ENCODE measurements at places on chromosomes 6 and 20.

- no peak for DNase-seq
These were observed 151.8 kb upstream of the HEY2 start for GRCh38 chr6:125597411-125598253.

- DNase-seq, result no peak
These were observed 141.0 kb downstream of the MRPL14 start for GRCh38 chr6:43986177-43986825.

GRCh38 chr6:37254881-37255280 lies 2.7 kb upstream of the TBC1D22B start:
- peak; percentile 10 for DNase-seq

DNA sequence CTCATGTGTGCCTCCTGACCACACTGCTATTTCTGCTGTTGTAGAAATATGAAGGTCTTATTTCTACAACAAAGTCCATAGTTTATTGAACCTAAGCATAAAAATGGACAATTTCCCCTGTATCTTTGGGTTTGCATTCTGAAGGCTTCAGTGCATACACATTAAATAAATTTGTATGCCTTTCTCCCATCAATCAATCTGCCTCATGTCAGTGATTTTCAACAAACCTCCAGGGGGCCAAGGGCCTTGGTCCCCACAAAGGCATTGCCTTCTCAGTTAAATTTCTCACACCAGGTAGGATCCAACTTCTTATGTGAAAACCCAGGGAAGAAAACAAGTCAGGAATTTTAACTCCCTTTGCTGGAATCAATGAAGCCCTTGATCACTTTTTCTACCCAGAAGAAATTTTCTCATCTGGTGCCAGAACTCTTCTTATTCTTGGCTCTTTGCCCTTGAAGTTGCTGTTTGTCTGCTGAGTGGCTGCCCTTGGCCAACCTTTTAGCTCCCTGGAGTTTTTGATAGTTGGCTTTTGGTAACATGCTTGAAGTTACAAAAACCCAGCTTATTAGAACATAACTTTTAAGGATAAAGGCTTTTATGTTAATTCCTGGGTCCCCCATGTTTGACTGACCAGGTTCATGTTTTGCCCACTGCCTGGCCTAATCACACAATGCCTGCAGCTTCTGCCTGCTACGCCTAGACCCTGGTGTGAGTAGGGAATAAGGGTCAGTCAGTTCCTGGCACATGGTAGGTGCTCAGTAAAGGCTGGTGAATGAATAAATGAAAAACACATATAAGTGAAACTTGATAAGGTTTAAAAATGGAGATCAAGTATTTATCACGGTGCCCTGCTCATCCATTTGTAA lies 37.0 kb downstream of the SHLD1 start:
- no peak for DNase-seq

DNA sequence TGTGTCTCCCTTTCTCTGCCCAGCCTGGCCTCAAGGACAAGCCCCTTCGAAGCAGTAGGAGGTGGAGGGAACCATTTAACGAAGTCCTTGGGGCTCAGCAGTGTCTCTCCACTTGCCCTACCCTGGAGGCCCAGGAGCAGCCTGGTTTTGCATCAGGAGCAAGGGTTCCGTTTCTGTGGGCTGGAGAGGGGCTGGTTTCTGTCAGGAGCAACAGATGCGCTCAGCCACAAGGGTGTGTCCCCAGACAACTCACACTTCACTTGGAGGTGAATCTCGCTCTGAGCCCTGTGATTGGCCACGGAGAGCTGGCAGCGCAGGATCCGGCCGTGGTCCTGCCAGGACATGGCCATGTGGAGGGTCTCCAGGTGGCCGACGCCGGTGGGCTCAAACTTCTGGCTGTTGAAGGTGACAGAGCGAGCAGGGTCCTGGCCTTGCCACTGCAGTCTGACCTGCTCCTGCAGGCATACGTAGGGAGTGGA lies 6.9 kb downstream of the SIGLEC1 start:
- no peak for DNase-seq

DNA sequence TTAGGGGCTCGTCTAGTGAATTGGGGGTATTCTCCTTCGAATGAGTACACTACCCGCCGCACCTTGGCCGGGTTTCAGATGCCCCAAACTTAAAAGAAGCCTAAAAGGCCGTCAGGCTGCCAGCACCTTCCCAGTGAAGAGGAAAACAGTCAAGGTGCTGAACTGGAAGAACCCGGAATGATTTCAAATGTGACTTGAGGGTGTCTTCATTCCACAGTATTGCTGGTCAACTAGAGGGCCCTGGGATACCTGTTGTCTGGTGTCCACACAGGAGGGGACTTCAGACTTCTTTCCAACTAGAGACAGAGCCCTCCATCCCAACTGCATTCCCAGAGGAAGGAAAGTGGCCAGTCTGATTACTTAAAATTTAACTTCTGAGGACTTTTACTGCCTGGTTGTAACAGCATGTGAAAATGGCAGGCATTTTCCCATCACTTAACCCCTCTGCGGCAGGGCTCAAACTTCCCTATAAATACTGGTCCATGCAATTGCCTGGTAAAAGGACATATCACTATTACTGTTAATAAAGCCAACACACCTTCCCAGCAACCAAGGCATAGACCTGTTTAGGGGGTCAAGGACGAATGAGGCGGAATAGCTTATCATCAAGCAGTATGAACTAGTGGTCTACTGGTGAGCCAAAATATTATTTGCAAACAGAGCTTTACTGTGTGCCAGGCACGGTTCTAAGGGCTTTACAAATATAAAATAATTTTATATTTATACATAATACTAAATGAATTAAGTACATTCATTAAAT lies 651 bp upstream of the SAMHD1 start:
- no peak for DNase-seq

DNA sequence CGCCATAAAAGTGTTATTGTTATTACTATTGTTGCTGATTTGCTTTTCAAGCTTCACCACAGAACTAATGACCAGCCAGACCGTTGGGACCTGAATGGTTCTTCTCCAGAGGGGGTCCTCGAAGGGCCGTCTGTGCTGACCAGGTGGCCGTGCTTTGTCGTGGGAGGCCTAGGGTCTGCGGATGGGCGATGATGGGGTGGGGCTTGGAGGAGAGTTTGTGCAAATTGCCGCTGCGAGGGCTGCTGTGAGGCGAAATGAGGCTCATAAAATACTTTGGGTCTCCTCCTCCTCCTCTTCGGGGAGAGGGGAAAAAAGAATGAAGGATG lies 6.0 kb upstream of the ZBTB22 start:
- DNase-seq, result no peak

GRCh38 chr6:70390067-70390466 lies 23.2 kb upstream of the FAM135A start:
- no peak for DNase-seq

GRCh38 chr20:57092112-57092899 lies 174.1 kb downstream of the BMP7 start:
- peak; percentile 88 for DNase-seq

DNA sequence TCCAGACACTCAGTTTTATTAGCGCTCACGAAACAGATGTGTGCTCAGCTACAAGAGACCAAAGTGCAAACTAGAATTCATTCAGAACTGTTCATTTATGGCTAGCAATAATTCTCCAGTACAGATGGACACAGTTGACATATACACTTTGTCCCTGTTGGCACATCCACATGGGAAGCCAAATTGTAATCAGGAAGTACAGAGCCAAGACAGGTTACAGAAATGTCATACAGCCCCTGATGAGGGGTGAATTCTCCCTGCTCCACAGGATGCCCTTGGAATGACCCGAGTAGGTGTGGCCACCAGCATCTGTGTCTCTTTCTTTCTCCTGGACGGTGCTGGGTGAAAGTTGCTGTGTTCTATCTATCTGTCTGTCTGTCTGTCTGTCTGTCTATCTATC lies 7.6 kb downstream of the DHX35 start:
- DNase-seq, result no peak

DNA sequence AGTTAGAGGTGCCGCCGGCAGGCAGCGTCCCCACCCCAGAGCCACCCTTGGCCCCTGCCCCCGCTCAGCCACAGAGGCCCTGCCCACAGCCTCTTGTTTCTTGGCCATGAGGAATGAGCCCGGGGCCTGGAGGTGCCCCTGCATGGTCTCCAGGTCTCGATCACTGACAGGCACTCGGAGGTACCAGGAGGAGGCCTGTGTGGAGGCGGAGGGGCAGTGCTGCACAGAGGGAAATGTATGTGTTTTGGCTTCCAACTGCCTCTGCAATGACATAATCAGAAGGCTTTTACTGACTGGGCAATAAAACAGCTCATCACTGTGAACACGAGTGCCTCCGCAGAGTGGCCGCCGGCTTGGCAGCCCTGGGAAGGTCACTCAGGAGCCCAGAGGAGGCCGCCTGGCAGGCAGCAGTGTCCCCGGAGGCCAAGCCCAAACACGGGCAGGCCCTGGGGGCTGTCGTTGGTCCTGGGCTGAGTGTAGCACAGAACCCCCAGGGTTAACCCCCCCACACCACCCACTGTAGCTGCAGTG lies 61.1 kb upstream of the GATA5 start:
- DNase-seq, result no peak

- DNase-seq, result no peak
These were observed 90.0 kb upstream of the IFNGR1 start for GRCh38 chr6:137309078-137309762.

- peak; percentile 68 for DNase-seq
These were observed 516 bp upstream of the IRF4 start for GRCh38 chr6:390914-391558.

DNA sequence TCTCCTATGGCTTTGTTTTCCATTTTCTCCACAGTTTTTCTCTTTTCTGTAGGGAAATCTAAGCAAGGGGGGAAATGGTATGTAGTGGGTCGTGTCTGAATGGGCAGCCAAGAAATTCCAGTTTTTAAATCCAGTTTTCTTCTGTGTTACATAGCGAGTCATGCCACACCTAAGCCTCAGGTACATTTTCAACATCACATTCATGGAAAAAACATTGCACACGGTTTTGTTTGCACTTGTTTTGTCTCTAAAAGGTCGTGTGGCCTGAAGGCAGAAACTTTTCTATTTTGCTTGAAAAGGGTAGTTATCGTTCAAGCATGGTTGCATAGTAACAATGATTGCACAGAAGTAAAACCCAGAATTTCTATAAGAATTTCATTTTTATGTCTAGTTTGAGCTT lies 70.5 kb downstream of the MOXD1 start:
- no peak for DNase-seq

DNA sequence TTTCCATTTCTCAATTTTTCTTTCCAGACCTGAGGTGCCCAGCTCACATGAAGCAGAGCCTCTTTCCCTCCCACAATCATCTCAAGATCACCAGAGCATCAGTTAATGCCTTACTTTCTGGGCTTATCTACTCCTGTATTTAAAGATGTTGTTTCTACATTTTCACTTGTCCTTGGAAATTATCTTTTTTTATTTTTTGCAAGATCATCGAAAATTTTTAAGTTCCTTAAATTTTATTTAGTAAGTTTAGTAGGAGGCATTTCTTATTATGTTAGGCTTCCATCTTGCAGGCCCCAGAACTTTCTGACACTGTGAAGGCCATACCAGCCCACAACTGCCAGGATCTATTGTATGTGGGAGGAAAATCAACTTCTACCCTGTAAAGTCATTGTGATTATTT lies 466.0 kb downstream of the PRKN start:
- no peak for DNase-seq

- DNase-seq, result peak; percentile 40
These were observed 706 bp upstream of the SNX14 start for GRCh38 chr6:85594197-85594930.

DNA sequence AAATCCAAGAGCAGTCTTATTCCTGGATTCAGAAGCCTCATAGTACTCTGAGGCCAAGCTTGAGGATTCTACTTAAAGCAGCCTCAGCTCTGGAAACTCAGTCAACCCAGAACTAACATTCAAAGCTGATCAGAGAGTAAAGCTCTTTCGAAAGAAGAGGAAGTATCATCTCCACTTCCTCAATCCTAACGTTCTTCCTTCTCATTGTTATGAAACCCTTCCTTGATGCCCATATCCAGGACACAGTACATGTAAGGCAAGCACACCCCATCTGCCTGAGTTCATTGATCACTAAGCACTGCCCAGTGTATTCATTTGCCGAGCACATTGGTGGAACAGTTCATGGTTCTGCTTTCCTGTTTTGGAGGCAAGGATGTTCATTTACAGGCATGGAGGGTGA lies at the start of gene IPCEF1:
TSS of gene IPCEF1 (minus strand) at position 114 of the 400 bp plus-strand sequence. CDS start 90,856 bp downstream, outside the sequence.
- DNase-seq, result no peak

DNA sequence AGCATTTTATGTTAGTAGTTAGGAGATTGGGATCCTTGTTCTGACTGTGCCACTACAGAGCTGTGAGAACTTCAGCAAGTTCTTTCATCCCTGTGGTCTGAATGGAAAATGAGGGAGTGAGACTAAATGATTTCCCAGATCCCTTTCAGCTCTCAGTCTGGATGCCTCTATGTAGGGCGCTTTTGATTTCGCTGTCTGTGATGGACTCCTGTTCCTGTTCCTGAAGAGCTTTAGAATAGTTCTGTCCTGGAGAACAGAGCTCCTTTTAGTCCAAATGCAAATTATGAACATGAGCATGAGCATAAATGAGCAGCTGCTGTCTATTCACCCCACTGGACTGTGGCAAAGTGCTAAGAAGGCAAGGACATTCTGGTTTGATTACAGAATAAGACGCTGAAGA lies 61.4 kb upstream of the NT5E start:
- DNase-seq, result no peak

- no peak for DNase-seq
These were observed 9.5 kb upstream of the FKBPL start for GRCh38 chr6:32139590-32139989.

- no peak for DNase-seq
These were observed 51.9 kb downstream of the RNF217 start for GRCh38 chr6:125013938-125014660.

- no peak for DNase-seq
These were observed 37.3 kb downstream of the MRS2 start for GRCh38 chr6:24439858-24440539.

DNA sequence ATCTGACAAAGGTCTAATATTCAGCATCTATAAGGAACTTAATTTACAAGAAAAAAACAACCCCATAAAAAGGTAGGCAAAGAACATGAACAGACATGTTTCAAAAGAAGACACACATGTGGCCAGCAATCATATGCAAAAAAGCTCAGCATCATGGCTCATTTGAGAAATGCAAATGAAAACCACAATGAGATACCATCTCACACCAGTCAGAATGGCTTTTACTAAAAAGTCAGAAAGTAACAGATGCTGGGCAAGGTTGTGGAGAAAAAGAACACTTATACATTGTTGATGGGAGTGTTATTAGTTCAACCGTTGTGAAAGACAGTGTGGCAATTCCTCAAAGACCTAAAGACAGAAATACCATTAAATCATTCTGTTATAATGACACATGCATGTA lies 289.9 kb upstream of the MMS22L start:
- no peak for DNase-seq

- DNase-seq, result no peak
These were observed 81.2 kb upstream of the VSTM2L start for GRCh38 chr20:37821696-37822095.

DNA sequence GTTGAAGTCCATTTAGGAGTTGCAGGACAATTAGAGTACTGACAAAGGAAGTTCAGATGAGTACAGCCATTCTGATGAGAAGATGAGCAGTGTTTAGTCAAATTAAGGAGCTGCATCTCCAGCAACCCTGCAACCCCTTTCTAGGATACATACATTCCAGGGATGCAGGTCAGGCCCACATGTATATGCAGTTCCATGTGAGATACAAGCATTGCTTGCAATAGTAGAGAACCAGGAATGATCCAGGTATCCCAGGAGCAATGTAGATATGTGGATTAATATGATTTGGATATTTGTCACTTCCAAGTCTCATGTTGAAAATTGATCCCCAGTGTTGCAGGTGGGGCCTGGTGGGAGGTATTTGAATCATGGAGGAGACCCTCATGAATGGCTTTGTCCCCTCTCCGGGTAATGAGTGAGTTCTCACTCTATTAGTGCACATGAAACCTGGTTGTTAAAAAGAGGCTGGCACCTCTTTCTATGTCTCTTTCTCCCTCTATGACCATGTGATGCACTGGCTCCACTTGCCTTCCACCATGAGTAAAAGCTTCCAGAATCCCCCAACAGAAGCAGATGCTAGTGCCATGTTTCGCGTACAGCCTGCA lies 6.4 kb downstream of the HLA-DPA1 start:
- DNase-seq, result no peak
